ENCODE measurements at places on chromosomes 6 and 20.

GRCh38 chr6:105495515-105495914 is 92.6 kb upstream of the PREP start:
- DNase-seq = no peak

DNA sequence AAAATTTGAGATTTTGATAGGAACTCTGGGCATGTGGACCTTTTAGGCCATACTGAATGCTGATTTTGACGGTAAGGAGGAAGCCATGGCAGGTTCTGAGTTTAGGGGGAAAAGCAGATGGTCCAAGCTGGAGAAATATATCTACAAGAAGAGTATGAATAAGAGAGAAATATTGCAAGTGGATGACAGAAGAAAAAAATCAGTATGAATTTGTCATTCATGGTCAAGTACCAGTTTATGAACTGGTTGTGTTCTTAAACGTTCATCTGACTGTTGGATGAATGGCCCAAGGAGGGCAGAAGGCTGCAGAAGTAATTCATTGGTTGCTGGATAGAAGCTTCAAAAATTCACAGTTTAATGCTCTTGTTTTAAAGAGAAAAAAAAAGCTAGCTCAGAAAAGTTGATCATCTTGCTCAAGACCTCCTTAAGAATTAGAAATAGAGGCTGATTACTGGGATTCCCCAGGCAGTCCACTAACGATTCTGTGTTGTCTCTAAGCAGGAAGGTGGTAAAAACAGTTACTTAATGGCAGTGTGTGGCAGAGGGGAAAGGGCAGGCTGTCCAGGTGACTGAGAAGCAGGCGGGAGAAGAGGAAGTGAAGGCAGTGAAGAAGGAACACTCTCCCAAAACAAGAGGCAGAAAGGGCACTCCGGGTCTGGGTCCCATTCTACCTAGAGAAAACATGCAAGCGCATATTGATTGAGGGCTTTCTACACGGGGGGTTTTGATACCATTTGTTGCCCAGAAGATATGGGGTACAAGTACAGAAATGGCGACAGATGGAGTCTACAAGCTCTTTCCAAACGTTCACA is 2.0 kb upstream of the DUSP22 start:
- no peak for DNase-seq

DNA sequence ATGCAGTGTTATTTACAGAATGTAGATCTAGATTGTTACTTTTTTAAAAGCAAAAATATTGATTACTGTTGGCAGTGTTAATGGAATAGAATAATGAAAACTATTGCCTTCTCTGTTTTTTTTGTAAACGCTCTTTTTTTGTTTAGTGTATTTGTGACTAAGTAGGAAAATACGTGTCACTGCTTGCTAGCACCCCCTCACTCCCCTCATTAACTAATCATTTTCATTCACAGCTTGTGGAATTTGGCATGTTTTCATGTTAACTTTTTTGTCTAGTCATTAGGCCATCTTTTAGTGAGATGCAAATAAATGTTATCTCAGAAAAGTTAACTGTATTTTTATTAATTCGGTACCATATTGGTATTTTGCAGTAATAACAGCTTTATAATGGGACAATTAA is 29.8 kb downstream of the ADGRG6 start:
- no peak for DNase-seq

GRCh38 chr6:46795816-46796215 is 2.6 kb downstream of the MEP1A start:
- no peak for DNase-seq

- peak; percentile 28 for DNase-seq
Observed at GRCh38 chr6:28212510-28213212, 12.4 kb upstream of the ZSCAN9 start.

DNA sequence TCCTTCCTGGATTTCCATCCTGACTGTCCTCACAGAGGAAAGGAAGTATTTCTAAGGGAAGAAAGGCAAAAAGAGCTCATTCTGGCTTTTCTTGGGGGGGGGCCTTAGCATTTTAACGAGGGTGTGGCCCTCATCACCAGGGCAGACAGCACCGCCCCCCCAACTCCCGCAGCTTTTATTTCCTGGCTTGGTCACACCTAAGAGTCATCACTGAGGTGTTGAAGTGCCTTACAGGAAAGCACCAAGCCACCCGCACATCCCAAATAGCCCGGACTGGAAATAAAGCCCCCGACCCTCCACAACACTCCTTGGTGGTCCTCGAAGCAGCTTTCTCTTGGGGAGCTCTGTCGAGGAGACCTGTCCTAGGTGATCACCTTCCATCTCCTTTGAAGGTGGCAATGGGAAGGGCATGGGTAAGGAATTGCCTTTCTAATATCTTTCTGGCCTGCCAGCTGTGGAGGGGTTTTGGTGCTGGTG is 1.3 kb downstream of the PTK7 start:
- DNase-seq = no peak

DNA sequence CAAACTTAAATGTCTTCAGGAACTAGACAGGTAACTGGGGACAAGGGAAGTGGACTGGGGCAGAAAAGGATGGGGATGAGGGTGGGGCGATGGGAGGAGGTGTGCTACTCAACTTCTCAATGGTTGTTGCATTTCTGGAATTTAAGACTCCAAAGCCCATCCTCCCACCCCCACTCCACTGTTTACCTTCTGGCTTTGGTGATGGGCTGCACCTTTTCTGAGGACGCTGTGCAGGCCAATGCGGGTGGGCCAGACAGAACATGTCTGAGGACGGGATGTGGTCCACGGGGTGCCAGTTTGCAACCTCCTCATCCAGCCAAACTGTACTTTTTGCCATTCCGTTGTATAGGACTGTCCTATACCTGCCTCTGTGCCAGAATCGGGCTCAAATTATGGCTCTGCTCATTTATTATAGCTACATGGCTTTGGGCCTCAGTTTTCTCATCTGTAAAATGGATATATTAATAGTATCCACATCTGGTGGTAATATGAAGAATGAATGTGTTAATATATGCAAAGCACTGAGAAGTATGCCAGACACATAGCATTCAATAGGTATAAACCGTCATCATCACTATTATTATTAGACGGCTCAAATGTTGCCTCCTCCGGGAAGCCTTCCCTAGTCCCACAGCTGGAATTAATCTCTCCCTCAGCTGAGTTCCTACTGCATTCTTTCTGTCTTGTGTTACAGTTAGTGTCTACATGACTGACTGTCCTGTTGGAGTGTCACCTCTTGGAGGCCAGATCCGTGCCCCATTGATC is 31.0 kb upstream of the VEGFA start:
- no peak for DNase-seq

DNA sequence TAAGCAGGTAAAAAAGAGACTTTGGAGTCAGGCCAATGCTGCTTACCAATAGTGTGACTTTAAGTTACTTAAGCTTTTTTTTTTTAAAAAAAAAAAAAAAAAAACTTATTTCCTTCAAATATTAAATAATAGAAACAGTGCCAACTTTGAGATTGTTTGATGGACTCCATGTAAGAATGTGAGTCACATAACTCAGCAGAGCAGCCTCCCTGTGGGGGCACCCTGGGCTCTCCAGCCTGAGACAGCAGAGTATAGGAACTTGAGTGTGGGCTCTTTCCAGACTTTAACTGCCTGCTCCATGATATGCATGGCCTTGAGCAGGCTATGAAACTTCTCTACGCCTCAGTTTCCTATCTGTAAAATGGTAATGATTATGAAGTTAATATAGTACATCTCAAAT is 113.3 kb upstream of the SAMD5 start:
- no peak for DNase-seq

DNA sequence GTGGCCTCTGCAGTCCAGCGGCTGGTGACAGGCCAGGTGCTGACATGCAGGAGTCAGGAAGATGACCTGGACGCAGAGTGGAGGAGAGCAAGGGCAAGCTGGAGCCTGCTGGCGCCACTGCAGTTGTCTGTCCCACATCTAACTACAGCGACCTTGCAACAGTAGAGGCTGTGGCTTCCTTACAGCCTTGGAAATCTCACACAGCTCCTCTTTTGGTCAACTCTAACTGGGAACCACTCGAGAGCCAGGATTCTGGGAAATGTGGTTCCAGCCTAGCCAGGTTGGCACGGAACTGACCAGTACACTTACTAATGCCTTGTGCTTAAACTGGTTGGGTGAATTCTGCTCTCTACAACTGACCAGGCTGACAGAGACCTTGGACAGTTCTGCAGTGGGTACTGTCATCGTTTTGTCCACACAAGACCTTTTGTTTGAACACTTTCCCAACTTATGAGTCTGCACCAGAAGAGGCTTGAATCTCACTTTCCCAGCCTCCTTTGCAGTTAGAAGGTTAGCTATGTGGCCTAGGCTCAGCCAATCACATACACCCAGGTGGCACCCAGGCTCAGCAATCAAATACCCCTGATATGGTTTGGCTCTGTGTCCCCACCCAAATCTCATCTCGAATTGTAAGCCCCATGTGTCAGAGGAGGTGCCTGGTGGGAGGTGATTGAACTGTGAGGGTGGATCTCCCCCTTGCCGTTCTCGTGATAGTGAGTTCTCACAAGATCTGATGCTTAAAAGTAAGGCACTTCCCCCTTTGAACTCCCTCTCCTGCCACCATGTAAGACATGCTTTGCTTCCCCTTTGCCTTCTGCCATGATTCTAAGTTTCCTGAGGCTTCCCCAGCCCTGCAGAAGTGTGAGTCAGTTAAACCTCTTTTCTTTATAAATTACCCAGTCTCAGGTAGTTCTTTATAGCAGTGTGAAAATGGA is 153.5 kb downstream of the ZMYND8 start:
- no peak for DNase-seq
